NCI-H510A (cell line): ENCODE measurements at places on chromosomes 5 and 9.

GRCh38 chr5:66864240-66864884 is 268.2 kb downstream of the MAST4 start:
- no peak for DNase-seq

- no peak for DNase-seq
Measured at GRCh38 chr9:112224401-112225289, 49.5 kb upstream of the SUSD1 start.

DNA sequence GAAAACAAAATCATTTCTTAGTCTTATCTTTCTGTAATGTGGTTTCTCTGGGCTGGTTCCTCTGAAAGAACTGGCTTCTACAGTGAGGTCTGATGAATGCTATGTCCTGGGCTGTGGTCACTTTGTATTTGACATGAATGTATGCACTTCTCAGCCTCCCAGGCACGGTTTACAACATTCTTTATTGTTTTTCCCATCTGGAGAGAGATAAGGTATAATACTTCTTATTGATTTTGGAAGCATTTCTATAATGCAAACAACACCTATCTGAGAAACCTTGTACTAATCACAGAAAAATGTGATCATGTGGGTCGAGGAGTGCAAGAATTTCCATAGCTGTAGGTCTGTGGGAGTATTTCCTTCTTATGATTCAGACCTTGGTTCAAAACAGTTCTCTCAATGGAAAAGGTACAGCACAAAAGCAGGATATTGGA is 46.9 kb downstream of the ACTBL2 start:
- no peak for DNase-seq

DNA sequence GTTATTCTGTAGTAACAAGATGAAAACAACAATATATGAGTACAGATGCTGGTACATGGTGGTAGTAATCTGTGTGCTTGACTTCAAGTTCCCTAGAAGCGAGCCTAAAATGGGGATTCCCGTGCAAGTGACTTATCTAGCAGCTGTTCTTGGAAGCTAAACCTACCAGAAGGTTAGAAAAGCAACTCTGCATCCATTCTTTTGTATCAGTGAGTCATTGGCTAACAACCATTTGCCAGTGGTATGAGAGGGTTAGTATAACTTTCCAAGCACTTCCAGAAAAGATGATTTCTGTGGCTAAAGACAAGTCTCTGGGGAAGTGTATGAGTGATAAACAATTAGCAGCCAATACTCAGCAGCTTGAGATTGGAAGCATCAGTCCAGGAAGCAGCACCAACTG is 787.7 kb upstream of the CDH6 start:
- no peak for DNase-seq

- DNase-seq = no peak
Measured at GRCh38 chr5:82820188-82820587, 257.0 kb downstream of the TMEM167A start.

DNA sequence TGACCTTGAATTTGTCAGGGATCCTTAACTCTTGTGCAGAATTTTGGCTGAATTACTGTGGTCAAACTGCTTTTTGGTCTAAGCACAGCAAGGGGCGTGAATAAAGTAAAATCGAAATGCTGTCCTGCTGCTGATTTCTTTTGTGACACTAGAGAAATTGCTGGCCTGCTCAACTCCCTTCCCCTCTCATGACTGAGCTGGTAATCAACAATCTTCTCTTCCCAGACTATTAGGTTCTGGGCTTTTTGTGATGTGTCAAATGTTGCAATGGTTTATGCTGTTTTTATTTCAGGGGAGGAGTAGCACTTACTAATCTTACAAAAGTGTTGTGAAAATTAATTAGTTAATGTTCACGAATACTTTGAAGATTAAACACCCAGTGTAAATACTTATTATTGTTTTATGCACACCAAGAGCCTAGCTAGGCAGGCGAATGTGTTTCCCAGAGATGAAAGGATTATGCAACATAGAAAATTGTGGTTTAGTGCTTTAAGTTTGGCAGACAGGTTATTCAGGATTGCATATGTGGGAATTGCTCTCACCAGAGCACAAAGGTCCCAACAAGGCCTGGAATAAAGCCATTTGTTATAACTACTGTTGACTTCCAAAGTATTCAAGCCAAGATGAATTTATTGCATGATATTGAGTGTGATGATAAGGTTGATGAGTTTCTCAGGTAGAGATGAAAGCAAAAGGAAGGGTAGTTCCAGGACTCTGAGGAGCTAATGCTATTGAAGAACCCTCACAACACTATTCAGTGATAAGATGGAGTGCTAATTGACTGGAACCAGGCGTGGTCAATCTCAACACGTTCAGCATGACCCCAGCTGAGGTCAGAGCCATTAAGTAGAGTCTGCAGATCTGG is 280.7 kb upstream of the ZNF608 start:
- peak; percentile 4 for DNase-seq

GRCh38 chr5:108238936-108239887 is 142.7 kb downstream of the FBXL17 start:
- DNase-seq = no peak

GRCh38 chr5:114839360-114839759 is 330.3 kb downstream of the TRIM36 start:
- DNase-seq = no peak

DNA sequence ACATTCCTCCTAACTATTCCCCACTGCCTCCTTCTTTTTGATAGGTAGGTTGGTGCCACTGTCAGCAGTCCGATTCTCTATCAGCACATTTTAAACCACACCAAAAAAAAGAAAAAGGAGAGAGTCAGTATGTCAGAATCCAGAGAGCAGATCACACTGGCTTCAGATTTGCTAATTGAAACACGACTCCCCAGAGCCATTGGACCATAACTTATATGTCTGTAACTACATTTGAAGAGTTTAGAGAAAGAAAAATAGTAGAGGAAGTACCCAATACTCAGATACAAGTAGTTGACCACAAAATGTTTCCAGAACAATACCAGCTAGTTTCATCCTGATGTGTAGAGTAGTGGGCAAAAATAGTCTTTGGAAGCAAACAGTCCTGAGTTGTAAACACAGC is 216.6 kb downstream of the NR2F1-AS1 start:
- DNase-seq = no peak

DNA sequence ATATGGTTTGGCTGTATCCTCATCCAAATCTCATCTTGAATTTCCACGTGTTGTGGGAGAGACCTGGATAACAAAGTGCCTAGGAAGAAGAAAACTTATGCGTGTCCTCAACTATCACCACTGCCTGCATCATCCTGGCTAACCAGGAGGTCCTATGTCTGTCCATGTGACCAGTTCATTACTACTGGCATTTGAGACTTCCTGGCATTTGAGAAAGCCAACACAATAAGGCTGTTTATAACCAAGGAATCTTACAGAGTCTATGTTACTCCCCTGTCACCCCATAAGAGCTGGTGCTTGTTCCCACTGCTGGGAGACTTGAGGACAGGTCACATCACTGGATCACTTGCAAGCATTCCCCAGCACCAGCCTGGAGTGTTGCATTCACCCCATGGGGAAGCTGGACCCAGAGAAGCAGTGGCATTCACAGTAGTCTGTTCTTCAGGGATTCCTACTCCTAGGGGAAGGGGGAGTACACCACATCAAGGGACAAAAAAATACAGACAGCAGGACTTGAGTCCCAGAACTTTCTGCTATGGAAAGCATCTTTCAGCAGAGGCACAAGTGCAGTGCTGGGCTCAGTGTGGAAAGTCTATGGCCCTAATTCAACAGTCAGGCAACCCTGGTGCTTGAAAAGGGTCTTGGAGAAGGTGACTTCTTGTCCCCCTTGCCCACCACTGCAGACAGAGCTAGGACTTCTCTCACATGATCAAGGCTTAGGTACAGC is 717.1 kb downstream of the SEMA5A start:
- DNase-seq = no peak
